Stimulated activated CD8-positive, alpha-beta memory T cell treated with anti-CD3 and anti-CD28 coated beads, Interleukin-4, amount 100 ng/mL, for 1 hour (primary cell): ENCODE measurements at places on chromosomes 4 and X.

DNA sequence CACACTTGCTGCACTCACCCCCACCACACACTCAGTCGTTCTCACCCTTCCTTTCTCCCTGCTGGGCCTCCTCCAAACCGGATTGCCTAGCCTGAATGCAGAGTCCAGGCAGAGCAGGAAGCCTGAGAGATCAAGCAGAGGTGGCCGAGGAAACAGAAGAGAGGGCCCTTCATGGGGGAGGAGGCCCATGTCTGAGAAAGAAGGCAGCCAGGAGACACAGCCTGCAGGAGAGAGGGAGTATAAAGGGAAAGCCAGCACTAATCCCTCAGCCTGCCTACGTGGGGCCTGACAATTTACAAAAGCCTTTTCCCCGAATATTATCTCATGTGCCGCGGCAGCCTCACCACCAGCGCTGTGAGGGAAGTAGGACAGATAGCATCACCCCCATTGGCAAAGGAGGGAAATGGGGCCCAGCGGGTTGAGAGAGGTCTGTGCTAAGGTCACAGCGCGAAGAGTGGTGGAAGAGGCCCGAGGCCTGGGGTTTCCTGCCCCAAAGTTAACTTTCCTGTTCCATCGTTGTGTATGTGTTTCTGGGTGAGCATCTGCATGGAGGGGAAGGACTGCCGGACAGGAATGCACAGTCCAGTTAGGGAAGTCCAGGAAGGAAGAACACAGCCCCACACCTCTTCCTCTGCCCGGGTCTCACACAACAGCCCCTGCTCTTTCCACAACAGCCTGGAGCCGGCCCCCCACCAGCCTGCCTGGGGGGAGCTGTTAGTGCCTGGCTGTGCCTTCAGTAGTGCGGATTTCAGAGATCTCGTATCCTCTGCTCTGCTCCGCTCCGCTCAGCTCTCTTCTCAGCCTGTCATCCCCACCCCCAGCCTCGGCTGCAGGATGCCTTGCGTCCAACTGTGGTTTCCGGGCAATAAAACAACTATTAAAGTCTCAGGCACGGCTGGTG is 50.9 kb upstream of the BCOR start:
- DNase-seq = no peak

- no peak for DNase-seq
Measured at GRCh38 chrX:85113746-85114145, 110.1 kb downstream of the APOOL start.

DNA sequence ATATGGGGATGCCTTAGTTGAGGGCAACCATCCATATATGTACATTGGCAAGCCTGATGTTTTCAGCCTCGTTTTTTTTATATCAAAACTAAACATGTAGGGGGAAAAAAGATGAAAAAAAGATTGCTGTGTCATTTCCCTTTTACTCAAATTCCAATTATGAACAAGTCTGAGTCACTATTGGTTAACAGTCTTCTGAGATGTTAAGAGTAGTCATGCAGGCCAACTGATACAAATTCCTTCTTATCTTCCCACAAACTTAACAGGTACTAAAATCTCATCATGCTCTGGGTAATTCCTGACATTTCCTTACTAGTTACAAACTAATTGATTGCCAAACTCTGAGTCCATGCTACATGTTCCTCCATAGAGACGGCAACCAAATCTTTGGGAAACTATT is 222.1 kb downstream of the FRMPD4 start:
- no peak for DNase-seq

- DNase-seq = no peak
Measured at GRCh38 chr4:79030973-79031372, 91.7 kb upstream of the PAQR3 start.

GRCh38 chrX:136487647-136488046 is at the start of gene BRS3:
TSS of gene BRS3 (plus strand) at chrX:136487947. CDS start at chrX:136488115, 168 bp downstream.
- DNase-seq = no peak

DNA sequence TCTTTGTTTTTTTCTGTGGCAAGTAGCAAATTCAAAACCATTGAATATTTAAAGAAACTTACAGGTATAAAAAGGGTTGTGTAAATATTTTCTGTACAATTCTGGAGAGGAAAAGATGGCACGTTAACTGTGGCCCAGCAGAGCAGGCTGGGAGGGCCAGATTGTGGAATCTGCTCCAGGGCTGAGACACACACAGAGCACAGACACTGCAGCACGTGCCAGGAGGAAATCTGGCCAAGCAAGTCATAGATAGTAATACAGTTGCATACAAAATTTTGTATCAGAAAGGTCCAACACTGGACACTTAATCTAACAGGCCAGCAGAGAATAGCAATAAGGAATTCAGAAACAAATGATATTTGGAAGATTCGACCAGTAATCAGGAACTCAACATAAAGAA is 763.7 kb downstream of the PDHA2 start:
- no peak for DNase-seq

DNA sequence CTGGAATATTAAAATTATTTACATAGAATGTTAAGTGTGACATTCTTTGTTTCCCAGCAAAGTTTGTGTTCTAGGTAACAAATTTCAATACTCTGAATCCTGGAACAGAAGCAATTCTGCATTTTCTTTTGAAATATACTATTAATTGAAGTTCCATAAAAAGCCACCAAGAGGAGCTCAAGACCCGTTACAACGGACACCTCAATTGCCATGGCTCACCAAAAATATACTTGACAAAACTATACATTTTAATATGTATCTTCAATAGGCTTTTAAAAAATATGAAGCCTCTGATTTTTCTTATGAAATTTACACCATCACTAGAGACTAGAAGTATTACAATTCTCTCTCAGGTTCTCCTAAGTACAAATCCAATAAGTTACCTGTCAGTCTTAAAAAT is 111.4 kb downstream of the NYX start:
- DNase-seq = no peak

DNA sequence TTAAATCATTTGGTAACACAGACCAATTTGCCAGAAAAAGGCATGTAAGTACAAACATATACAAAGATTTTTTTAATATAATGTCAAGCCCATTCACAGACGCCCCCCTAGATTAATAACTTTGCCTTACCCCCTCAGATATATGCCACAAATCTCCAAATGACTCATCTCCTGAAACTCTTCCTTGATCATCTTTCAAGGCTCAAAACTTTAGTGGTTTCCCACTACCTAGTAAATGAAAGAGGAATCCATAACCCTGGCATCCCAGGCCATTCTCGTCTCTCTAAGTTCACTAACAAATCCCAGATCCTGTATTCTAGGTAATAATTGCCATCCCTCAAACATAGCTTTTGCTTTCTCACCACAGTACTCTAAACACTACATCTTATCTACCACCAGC is 61.9 kb downstream of the PRSS12 start:
- DNase-seq = no peak

- DNase-seq = no peak
Measured at GRCh38 chr4:183599284-183599683, 59.7 kb downstream of the RWDD4 start.

DNA sequence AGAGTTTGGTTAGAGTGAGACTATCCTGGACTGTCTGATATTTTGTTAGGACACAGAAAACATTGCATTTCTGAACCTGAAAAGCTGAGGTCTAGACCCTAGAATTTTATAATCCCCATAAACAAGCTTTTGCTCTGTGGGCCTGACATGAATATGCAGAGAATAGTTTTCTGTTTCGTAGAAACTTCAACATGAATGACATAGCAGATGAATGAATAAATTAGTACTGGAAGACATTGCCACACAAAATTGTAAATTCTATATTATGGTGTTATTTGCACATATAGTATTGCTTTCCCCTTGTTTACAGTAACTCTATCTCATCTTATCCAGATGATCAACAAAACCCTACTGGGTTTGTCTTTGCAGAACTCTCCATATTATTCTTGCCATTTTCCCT is 54.9 kb upstream of the MAML3 start:
- DNase-seq = no peak

GRCh38 chr4:17276776-17277175 is 235.1 kb downstream of the QDPR start:
- no peak for DNase-seq

DNA sequence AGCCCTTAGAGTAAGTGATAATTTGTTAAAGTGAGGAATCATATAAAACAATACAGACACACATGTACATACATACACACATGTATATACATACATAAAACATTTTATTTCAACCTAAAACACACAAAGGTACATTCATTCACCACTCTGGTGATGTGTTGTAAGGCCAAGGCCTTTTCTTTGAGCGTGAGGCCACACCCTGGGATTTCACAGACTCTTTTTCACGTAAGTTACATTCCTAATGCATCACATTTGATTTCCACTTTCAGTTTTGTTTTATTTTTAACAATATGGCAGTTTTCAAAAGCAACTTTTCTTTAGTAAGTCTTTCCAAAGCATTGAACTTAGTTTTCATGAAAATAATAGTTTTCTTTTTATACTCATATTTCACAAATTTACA is 170.7 kb downstream of the COL4A6 start:
- no peak for DNase-seq

- no peak for DNase-seq
Measured at GRCh38 chr4:68658672-68659071, 11.8 kb downstream of the UGT2B15 start.

- no peak for DNase-seq
Measured at GRCh38 chrX:119343856-119344255, 55.3 kb upstream of the SLC25A43 start.

DNA sequence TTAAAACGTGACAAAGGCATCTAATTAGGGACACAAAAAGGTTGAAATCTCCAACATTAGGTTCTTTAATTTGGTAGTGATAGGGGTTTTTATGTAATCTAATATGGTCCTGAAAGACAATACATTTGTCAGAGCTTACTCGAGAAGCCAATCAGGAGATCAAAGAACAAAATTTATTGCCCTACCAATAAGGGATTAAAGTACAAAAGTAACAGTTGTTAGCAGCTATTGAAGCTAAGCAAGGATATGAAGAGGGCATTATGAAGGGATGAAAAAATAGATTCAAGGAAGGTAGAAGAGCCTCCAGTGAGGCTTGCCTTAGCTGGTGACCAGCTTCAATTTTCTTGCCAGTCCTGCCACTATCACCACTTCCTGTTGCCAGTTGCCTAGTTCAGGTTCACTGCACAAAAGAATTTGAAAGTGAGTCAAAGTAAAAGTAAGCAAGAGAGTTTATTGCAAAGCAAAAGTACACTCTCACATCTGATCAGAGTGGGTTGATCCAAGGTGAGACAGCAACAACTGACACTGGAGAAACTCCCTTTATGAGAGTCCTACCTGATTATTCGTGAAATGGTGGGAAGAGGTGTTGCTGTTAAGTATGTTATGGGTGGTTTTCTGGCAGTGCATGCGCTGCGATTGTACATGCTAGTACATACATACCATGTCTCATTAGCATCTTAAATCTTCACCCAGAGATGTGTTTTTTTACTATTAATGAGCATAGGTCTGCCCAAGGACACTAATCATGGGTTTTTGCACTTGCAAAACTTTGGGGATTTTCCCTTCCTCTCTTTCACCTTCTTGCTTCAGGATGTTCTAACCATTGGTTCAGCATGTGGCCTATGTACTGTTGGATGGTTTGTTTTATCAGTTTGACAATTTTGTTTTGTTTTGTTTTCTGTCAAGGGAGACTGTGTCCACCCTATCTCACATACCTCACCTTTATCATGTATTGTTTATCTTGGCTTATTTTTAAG is 263.2 kb upstream of the ITM2A start:
- no peak for DNase-seq

DNA sequence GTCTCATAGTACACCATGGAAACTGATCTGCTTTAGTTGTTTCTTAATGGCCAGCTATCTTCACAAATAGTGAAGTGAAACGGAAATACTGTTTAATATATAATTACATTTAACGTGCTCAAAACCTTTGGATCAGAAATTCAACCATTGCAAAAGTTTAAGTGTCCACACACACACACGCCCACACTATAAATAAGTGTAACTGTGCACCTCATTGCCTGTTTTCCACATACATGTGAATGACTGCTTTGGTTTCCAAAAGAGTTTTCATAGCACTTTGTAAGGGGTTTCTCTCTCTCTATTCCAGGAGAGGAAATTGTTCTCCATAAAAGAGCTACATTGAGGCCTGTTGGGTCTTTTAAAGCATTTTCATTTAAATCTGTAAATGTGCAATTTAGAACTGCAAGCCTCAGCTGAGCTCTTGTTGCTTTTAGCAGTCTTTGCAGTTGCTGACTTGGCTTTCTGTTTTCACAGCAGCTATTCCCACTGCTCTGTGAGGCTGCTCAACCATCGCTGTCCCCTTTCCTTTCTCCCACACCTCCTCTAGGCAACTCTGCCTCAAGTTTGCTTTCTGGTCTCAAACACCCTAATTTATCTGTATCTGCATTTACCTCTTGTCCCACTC is 94.5 kb downstream of the RAPGEF2 start:
- DNase-seq = no peak

- DNase-seq = no peak
Measured at GRCh38 chr4:8377103-8378075, 63.1 kb downstream of the ACOX3 start.

GRCh38 chr4:38366997-38367396 is 297.0 kb upstream of the KLF3 start:
- no peak for DNase-seq

- DNase-seq = no peak
Measured at GRCh38 chr4:169050284-169050683, 40.2 kb upstream of the CBR4 start.

GRCh38 chrX:82703551-82703950 is 804.5 kb upstream of the POU3F4 start:
- DNase-seq = no peak

DNA sequence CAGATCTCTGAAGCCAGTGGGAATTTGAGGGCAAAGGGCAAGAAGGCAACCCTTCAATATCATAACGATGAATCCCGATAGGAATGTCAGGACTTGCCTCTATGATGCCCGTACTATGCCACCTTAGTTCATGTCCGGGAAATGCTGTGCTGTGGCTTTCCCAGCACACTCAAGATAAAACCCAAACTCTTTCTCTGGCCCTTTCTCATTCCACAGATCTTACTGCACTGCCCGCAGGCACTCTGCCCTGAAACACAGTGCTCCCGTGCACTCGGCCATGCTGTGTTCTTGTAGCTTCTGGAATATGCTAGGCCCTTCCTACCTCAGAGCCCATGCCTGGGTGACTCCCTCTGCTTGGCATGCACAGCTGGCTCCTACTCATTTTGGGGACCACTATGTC is 26.3 kb downstream of the SORCS2 start:
- no peak for DNase-seq

GRCh38 chr4:176561368-176561767 is 231.4 kb downstream of the VEGFC start:
- no peak for DNase-seq

- DNase-seq = no peak
Measured at GRCh38 chr4:67465032-67465762, 80.1 kb downstream of the CENPC start.

DNA sequence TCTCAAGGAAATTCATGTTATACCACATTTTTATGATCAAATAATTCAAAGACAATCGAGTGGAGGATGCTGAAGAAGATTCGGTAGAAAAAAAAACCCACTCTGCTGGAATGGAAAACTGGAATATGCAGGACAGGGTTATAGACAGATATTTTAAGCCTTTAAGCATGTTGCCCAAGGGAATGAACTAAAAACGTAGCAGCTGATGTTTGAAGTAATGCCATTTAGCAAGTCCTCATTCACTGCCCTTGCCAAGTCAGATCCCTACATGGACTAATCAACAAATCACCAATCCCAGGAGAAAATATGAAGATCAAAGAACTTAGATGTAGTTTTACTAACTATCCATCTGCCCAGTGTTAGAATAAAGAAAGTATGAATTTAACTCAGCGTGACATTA is 75.6 kb upstream of the ETNPPL start:
- DNase-seq = no peak
